Fibroblast of skin of scalp (primary cell): ENCODE measurements at places on chromosomes 6 and 20.

GRCh38 chr20:9508240-9508661 lies 6.1 kb upstream of the LAMP5 start:
- DNase-seq = no peak

GRCh38 chr20:63693733-63694583 lies 2.5 kb upstream of the TNFRSF6B start:
- DNase-seq = no peak

GRCh38 chr20:58682656-58683531 lies 9.7 kb upstream of the NPEPL1 start:
- DNase-seq = no peak

DNA sequence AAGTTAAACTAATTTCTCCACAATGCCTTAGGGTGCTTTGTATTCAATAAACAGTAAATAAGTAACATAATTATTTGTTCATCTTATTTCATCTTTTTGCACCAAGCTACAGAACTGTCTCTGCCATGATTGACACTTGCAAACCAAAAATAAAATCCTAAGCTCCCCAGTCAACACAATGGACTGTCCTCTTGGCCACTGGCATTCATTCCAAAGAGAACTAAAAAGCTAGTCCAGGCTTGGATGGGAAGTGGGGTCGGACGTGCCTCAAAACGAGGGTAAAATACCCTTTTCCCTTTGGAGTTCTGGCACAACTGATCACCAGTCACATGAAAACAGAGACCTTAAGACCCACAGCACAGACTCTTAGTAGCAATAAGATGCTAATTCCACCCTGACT lies 66.4 kb upstream of the THBS2 start:
- peak; percentile 53 for DNase-seq

DNA sequence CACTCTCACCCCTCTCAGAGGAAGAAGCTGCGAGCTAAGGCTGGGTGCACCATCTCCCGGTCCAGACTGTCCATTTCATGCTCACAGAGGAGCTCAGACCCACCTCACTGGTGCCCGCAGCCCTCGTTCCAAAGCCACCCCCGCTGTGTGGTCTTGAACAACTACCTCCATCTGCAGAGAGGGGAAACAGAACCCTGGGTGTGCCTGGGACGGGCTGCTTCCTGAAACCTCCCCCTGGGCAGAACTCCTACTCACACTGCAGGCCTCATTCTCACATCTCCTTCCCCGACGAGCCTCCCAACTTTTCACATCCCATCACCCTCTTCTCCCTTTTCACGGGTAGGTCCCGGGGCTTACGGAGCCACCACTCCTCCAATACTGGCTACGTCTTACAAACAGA lies 18.1 kb downstream of the PMEPA1 start:
- DNase-seq = no peak

DNA sequence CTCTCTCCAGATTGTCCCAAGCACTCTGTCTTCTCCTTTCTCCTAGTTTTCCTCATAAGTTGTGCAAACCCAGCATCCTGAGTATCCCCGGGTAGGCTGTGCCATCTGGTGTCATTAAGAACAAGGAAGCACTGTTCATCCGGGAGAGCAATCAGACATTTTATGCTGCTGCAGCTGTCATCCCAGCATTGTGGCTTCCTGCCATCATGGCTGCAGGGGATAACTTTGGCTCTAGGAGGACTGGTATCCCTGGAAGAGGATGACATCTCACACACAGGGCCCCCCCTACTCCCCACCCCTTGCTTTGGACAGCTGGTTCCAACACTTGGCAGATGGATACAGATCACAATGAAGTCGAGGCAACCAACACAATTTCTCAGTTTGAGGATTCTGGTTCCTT lies 1195.1 kb upstream of the MAP3K7 start:
- DNase-seq = no peak

GRCh38 chr6:151068761-151069312 lies 170.9 kb upstream of the AKAP12 start:
- peak; percentile 84 for DNase-seq

DNA sequence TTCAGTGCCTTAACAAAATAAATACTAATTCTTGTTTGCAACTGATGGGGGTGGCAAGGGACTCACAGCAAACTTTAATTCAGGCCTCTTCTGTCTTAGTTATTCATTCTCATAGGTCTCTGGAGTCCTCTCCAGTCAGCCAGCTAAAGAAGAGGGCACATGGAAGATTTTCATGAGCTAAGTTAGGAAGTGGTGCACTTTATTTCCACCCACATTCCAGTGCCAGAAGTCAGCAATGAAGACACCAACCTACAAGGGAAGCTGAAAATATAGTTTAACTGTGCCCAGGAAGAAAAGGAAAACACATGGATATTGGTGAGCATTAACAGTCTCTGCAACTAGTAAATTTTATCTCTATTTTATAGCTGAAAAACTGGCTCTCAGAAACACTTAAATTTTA lies 16.7 kb upstream of the IRAK1BP1 start:
- no peak for DNase-seq

GRCh38 chr6:151067684-151068596 lies 171.8 kb upstream of the AKAP12 start:
- DNase-seq = peak; percentile 91

DNA sequence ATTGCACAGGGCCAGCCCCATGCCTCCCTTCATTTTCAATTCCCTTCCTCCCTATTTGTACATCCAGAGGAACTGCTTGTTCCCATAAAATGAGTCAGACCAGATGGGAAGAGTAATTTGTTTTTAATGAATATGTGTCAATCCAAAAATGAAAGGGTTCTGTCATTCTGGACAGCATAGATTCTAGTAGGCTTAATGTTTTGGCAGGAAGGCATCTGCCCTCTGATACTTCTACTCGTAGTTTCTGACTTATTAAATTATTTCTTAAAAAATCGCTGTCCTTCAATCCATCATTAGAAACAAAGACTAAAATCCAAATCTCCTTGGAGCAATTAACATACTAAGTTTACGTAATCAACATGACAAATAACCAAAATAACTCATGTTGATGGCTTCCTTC lies 665.5 kb downstream of the TENT5A start:
- DNase-seq = no peak

DNA sequence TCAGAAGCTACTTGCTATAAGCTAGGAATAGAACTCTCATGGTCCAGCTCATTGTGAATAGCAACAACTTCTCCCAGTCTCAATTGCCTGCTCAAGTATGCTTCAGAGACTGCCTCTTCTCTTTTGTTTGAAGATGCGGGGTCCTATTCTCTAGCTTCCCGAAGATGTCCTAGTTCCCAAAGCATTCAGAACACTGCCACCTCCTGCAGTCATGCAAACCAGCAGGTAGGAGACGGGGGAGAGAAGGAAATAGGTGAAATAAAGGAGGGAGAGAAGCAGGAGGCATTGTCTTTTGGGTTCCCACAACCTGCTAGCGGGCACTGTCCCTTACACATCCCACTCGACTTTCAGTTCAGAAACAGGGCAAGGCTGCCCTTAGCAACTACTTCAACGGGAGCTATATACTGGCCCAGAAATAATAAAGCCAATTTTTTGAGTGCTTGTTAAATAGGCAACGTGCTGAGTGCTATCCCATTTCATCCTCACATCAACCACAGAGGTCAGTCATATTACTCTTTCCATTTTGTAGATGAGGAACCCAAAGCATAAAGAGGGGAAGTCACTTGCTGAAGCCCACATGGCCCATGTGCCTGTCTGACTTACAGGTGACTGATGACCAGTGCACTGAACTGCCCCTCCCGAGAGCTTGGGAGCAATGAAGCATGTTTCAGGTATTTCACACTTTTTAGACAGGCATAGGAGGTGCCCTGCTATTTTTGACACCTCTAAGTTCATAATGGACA lies 61.9 kb upstream of the ATXN1 start:
- DNase-seq = no peak

GRCh38 chr20:62201173-62202082 lies 18.6 kb downstream of the MTG2 start:
- DNase-seq = no peak

GRCh38 chr20:57790176-57790575 lies 80.4 kb upstream of the PMEPA1 start:
- no peak for DNase-seq

DNA sequence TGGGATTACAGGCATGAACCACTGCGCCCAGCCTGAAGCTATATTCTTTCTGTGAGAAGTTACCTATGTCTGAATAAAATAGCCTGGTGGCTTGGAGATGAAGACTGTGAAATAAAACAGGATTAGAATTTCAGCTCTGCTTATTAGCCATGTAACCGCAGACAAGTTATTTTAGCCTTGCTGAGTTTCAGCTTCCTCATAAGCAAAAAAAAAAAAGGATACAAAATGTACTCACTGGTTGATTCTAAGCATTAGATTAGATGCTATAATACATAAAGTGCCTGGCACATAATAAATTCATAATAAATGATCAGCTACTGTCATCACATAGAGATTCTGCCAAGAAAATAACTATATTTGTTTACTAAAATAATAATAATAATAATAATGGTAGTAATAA lies 98.8 kb downstream of the EPB41L2 start:
- no peak for DNase-seq

GRCh38 chr6:72861935-72862432 lies 240.1 kb downstream of the KCNQ5 start:
- DNase-seq = peak; percentile 33

- no peak for DNase-seq
These were observed 116.4 kb downstream of the KIF6 start for GRCh38 chr6:39608652-39609345.

- DNase-seq = peak; percentile 74
These were observed 49.7 kb downstream of the TOP1 start for GRCh38 chr20:41078329-41078728.

- no peak for DNase-seq
These were observed 24.5 kb downstream of the SRSF3 start for GRCh38 chr6:36618366-36619355.

- peak; percentile 33 for DNase-seq
These were observed 13.8 kb downstream of the UCKL1 start for GRCh38 chr20:63942250-63942951.

DNA sequence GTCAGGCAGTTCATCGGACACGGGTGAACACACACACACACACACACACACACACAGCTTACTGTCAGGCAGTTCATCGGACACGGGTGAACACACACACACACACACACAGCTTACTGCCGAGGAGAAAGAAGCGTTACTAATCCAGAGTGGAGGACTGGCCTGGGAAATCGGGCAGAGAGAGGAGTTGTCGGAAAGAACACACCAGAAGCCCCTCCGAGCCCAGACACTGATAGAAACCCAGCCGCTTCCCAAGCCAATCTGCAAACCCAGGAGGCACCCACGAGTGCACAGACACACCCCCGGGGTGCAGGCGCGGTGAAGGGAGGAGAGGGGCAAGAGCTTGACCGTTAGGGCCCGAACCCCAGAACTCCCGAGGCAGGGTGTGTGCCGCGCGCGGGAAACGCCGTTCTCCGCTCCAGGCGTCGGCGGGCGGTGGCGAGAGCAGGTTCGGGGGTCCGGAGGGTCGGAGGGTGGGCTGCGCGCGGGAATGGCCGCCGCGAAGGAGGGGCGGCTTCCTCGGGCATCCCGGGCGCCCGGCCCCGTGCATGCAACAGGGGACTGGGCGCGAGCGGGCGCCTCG lies 636 bp downstream of the ELOVL2 start:
- peak; percentile 33 for DNase-seq

GRCh38 chr20:43863330-43863729 lies 51.3 kb upstream of the TOX2 start:
- DNase-seq = no peak

GRCh38 chr6:26411751-26412150 lies 9.7 kb downstream of the BTN3A1 start:
- DNase-seq = peak; percentile 29

- DNase-seq = no peak
These were observed 16.9 kb downstream of the GPR31 start for GRCh38 chr6:167140589-167141474.

GRCh38 chr6:44225579-44226325 lies 2.4 kb downstream of the SLC29A1 start:
- DNase-seq = no peak

GRCh38 chr6:1164600-1164999 lies 147.3 kb upstream of the FOXQ1 start:
- no peak for DNase-seq

GRCh38 chr6:66226109-66226508 lies 519.1 kb upstream of the EYS start:
- DNase-seq = no peak

DNA sequence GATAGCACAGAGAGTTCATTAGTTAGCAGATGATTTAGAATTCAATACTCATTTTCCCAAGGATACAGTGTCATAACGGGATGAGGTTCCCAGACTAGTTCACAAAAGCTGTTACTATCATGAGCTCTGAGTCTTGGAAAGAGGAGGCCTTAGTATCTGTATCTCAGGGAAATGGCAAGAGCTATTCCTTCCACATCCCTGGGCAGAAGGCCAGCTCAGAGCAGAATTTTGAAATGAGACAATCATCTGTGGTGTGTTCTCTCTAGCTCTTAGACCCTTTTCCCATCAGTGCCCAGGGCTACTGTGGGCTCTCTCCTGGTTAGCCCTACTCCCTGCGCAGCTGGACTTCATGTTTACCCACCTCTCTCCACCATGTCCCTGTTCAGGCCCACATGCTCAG lies 64.5 kb downstream of the JAG1 start:
- peak; percentile 91 for DNase-seq

GRCh38 chr6:85669735-85670194 lies 27.1 kb upstream of the SYNCRIP start:
- peak; percentile 66 for DNase-seq

DNA sequence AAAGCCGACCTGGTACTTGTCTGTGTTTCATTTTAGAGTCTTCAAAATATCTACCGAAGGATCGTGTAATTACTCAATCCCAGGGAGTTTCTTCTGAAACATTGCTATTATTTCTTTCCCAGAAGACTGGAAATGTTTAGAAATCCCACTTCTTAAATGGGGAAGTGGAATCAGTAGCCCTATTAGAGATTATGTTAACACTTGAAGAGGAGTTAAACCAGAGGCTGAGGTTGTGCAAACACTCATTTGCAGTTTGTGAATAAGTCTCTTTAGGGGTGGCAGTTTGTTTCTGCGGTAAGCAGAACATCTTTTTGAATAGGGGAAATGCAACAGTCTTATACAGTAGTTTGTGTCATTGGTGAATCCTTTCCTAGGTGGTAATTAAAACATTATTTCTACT lies 21.3 kb downstream of the DSP start:
- DNase-seq = no peak

GRCh38 chr20:53085720-53086119 lies 113.6 kb downstream of the TSHZ2 start:
- DNase-seq = no peak

DNA sequence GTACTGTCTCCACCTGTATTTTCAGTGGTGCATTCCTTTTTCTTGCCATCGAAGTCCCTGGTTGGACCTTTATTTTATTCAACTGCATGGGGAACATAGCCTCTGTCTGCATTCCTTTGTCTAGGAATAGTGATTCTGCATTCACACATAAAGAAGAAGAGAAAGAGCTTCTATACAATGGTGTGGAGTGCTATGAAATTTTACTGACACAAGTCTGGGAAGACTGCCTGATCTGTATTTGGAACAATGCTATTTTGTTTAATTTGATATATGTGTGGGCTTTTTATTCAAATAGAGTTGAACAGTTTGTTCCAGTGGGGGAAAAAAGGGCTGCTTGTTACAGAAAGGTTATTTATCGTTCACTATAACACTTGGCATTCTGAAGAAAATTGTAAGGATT lies 375.7 kb upstream of the POU3F2 start:
- DNase-seq = no peak

- no peak for DNase-seq
These were observed 53.3 kb upstream of the HFE start for GRCh38 chr6:26033941-26034354.

- no peak for DNase-seq
These were observed 664.3 kb downstream of the TENT5A start for GRCh38 chr6:81088145-81088544.
